Left lobe of liver (tissue), 2 donors: ENCODE measurements at places on chromosomes 11 and 22. TPM values are rescaled to one million over a fixed set of nuclear protein-coding genes. Genes with fewer than 3 reads are reported as not detected.

ABTB2 gene
- 11.4 TPM for total RNA-seq

SHANK2 gene
- total RNA-seq: 33.8 TPM

MMP7 gene
- total RNA-seq: 1.5 TPM

C11orf52 gene
- total RNA-seq: 11.8 TPM

TBC1D22A gene
- total RNA-seq: 12.4 TPM

GRCh38 chr11:75126564-75126963 is 24.3 kb upstream of the SLCO2B1 start:
- no peak for DNase-seq

DNA sequence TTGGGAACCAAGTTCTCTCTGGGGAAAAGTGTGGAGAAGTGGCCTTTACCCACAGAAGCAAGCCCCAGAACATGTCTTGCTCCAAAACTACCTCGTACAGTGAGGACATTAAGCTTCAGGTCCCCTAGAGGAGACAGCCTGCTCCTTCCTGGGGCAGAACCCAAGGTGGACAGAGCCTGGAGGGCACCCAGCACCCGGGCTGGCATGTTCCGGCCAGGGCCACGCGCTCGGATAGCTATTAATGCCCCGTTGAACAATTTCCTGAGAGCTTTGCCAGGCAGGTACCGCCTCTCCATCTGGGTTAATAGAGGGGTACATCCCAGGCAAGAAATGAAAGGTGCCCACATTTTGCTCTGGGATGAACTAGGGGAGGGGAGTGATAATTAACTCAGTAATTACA is 169.0 kb upstream of the GRK3 start:
- no peak for DNase-seq

DNA sequence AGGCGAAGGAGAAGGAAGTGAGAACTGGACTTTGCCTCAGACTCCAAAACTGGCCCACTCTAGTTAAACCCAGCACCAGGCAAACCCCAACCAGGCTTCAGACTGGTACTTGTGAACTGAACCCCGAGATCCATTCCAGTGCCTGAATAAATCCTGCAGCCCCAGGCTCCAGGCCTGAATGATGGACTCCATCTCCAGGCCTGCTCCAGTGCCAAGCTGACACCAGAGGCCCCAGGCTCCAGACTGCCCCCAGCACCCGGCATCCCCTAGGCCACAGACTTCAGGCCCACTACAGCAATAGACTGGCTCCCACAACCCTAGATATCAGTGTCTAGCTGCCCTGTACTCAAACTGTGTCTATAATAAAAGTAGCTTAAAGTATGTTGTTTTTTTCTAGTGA is 406.8 kb downstream of the FAM181B start:
- DNase-seq: no peak

- no peak for DNase-seq
Observed at GRCh38 chr11:66221012-66221411, 47.4 kb upstream of the RAB1B start.

DNA sequence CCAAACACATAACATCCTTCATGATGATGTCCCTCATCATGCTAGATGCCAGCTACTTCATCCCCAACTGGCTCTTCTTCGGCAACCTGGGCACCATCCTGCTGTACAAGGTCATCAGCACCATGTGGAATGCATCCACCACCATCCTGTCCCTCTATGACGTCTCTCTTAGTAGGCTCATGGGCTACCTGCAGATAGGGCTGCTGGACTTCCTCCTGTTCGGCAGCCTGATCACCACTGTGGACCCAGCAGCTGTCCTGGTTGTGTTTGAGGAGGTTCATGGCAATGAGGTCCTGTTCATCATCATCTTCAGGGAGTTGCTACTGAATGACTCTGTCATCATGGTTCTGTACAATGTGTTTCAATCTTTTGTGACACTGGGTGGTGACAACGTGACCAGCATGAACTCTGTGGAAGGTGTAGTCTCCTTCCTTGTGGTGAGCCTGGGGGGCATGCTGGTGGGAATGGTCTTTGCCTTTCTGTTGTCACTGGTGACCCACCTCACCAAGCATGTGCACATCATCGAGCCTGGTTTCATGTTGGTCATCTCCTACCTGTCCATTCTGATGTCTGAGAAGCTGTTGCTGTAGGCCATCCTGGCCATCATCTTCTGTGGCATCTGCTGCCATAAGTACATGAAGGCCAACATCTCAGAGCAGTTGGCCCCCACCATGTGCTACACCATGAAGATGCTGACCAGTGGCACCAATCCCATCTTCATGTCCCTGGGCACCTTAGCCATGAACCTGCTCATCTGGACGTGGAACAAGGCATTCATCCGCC is 120.7 kb upstream of the SERPIND1 start:
- peak; percentile 36 for DNase-seq

DNA sequence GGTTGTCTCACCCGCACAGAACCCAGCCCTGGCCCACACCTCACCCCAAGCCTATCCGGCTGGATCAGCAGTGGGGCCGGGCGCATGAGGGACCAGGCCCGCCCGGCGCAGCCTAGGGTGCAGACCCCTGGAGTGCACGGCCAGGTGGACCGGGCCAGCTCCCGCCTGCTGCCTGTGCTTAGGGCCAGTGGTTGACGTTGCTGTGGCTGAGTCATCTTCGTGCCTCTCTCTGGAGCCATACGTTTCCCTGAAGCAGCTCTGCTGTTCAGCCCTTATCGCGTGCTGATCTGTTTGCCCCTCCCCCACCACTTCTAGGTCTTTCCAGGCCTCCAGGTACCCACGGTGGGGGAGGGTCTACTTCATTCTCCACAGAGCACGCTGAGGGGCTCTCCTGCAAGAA is 39.5 kb downstream of the CDKN1C start:
- DNase-seq: no peak

- no peak for DNase-seq
Observed at GRCh38 chr11:70502677-70503467, 104.5 kb downstream of the CTTN start.

DNA sequence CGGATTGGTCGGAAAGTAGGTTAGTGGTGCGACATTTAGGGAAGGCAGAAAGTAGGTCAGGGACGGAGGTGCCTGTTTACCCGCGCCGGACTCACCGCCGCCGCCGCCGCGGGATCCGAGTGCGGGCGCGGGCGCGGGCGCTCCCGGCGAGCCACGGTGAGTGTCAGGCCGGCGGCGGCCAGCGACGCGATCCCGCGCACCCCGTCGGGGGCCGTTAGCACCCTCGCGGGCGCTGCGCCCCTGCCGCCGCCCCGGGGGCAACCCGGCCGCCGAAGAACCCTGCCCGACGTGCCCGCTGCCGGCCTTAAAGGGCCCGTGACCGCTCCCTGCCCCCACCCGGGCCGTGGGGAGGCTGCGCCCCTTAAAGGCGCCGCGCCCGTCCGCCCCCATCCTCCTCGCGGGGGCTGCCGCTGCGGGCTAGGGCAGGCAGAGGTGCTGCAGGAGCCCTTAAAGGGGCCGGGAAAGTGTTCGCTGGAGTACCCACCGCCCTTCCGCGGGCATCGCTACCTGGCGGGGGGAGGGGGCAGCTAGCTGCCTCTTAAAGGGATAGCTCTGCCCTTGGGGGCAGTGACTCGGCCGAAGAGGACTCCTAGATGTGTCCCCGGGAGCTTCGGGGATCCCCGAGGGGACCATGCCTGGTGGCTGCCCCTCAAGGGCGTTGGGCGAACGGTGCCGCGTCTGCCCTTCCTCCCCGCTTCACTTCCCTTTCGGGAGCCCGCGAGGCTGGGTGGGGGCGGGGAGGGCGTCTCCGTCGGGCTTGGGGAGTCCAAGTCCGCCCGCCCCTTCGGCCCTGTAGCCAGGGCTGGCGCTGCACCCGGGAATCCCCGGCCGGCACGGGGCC is at the start of gene BMAL1:
Gene BMAL1, plus strand, starts transcription at position 23 of the 841 bp plus-strand sequence. CDS start 76,519 bp downstream, outside the sequence.
- DNase-seq: peak; percentile 73

GRCh38 chr11:17423533-17424310 is 35.3 kb upstream of the KCNJ11 start:
- no peak for DNase-seq

GRCh38 chr11:87840786-87841185 is 334.5 kb downstream of the RAB38 start:
- no peak for DNase-seq

GRCh38 chr11:71324788-71325417 is 72.5 kb upstream of the SHANK2 start:
- DNase-seq: no peak

DNA sequence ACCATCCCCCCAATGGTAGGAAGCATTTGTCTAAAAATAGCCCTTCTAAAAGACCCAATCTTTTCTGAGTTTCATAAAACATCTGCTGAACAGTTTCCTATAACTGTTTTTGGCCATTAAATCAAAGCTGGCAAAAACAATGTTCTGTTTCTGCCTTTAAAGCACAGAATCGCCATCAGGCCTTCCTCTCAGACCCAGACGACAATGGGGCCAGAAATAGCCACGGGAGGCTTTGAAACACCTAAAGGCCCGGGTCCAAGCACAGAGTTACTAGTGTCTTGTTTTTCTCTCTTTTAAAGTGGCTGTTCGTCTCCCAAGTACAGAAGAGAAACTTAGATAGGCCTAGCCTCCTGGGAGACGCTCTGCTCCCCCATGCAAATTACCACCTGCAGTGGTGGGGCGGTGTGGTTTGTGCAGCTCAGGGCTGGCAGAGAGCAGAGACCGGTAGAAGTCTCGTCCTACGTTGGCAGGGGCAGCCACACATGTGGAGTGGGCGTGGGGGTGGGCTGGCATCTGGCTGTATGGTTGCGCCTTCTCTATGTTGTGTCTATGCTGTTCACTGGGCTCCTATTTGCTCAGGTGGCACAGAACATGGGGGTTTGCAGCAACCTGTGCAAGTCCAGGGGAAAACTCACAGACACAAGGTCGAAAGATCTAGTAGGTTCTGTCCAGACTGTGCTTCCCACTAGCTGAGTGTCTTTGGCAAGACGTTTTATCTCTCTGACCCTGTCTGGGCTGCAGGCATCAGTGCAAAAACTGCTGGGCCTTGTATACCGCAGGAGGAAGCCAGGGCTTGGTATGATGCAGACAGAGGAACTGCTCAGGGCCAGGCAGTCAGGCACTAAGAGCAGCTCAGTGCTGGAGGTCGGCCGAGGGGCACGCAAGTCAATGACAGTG is 23.6 kb upstream of the ETS1 start:
- DNase-seq: no peak
